CD4-positive, alpha-beta T cell treated with Interleukin-15 for 4 hours (primary cell): ENCODE measurements at places on chromosomes 11 and 22.

DNA sequence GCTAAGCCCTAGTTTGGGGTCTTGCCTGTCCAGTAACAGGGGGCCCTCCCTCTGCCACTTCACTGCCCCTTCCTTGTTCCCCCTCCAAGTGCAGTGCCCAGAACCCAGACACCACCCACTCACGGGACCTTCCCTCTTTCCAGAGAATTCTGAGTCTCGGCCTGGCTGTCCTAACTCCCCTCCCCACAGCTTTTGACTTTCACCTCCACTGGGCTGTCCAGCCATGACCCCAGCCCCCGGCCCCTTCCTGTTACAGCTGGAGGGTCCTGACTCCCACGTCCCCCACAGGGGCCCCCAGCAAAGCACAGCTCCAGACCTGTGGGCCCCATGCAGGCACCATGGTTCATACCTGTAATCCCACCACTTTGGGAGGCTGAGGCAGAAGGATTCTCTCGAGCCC, 71.5 kb downstream of the BRD1 start:
- no peak for DNase-seq

- no peak for DNase-seq
Measured at GRCh38 chr11:104836691-104837090, 61.6 kb downstream of the CASP12 start.

- no peak for DNase-seq
Measured at GRCh38 chr11:79925570-79925969, 484.7 kb upstream of the TENM4 start.

DNA sequence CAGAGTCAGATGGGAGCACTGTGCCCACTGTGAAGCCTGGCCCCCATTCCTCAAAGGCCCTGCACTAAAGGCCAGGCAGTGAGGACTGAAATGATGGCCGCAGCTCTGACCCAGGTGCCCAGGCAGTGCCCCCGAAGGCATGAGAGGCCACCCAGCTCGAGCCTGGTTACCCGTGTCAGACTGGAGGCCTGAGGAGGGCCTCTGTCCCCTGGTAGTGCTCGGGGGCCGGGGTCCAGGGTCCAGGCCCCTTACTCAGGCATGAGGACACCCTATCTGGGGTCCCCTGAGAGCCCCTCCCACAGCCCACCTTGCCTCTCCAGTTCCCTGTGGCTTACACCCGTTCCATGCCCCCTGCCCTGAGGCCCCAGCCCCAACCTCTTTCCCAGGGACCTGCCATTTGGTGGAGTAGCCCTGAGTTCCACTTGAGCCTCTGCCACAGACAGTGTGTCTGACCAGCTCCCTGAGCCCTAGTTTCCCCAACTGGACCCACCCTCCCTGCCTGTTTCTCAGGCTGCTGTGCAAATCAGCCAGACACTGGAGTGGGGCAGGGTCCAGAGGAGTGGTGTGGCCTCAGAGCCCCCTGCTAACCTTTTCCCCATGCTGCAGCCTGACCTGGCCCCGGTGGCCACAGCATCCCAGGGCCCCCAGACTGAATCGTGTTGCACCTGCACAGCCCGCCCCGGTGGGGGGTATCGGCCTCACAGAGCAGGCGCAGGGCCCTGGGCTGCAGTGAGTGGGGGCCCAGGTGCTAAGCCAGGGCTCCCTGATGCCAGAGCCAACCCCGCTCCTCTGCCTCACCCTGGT, 10.8 kb upstream of the ANKRD13D start:
- DNase-seq, result no peak

- no peak for DNase-seq
Measured at GRCh38 chr22:19434401-19434800, 2.1 kb downstream of the MRPL40 start.

DNA sequence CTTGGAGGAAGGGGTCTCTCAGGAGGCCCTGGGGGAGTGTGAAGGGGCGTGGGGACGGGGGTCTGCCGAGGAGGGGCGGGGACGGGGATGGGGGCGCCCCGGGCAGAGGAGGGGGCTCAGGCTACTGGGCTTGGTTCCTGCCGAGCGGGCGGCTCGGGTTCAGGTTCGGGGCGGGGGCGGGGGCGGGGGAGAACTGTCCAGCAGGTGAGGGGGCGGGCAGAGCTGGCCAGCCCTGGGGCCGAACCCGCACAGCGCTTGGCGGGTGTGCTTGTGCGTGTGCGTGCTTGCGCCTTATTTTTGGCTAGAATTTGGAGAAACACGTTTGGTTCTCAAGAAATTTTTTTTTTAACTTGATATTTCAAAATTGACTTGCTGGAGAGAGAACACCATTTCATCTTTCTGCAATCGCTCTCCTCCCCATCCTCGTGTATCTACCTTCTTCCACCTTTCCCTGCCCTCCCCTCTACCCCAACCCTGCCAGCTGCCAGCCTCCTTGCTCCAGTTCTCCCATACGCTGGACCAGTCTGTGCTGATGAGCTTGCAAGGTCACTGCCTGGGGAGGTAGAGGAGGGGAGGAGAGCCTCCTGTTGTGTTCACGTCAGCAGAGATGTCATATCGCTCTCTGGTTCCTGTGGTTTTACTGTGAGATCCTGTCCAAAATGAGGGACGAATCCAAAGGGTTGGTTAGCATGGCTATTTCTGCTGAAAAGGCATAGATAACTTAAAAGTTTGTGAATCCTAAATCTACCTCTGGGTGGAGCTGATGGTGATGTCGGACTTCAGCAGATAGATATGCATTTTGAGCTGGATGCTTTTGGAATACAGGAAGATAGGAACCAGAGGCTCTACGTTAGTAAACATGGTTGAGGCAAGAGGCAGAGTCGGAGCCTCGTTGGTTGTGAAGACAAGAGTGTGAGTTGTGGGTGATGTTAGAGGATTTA, 668 bp downstream of the MADD start:
- DNase-seq, result peak; percentile 17

- DNase-seq, result no peak
Measured at GRCh38 chr11:2533587-2534133, 88.9 kb downstream of the KCNQ1 start.

GRCh38 chr11:97738751-97739150, 1282.0 kb upstream of the CNTN5 start:
- no peak for DNase-seq

GRCh38 chr11:19342036-19342435, 101.3 kb upstream of the E2F8 start:
- DNase-seq, result no peak

DNA sequence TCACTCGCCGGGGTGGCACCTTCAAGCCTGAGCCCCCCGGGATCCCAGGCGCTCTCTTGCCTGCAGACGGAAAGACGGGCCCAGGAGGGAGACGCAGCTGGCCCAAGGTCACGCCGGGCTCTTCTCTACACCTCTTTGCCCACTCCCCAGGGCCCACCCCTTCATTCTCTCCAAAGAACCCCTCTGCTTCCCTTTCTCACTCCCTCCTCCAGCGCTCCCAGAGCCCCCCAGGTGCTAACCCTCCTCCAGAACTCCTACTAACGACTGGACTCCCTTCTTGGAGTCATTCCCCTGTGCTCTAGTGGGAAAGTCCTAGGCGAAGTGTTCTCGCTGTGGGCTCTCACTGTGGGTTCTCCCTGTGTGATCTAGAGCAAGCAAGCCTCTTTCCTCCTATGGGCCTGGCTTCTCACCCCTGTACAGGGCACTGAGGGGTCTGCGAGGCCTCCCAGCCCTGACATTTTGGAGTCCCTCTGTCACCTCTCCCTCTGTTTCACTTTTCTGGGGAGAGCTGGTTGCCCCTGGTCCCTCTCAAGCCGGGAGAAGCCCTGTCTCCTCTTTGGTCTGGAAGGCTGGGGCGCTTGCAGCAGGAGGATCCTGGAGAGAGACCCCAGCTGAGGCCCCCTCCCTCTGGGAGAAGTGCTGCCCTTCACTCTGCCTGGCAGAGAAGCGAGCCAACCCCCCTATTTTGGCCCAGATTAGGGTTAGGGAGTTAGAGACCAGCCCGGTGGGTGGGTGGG, 858 bp downstream of the OAF start:
- DNase-seq, result no peak

DNA sequence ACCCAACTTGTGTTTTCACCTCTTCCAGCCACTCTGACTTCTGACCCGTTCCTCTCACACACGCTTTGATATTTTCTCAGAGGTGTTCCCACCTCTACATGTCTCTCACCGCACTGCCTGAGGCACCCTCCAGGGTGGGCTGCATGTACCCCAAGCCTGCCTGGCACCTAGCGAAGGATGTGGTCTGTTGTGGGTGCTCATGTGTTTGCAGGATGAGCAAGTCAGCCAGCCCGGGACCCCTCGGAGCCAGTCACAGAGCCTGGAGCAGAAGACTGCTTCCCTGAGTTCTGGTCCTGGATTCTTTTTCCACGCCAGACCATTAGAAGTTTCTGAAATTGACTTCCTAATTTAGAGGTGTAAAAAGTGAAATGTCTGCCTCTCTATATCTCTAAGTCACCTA, 3.8 kb downstream of the GTSE1 start:
- DNase-seq, result no peak

DNA sequence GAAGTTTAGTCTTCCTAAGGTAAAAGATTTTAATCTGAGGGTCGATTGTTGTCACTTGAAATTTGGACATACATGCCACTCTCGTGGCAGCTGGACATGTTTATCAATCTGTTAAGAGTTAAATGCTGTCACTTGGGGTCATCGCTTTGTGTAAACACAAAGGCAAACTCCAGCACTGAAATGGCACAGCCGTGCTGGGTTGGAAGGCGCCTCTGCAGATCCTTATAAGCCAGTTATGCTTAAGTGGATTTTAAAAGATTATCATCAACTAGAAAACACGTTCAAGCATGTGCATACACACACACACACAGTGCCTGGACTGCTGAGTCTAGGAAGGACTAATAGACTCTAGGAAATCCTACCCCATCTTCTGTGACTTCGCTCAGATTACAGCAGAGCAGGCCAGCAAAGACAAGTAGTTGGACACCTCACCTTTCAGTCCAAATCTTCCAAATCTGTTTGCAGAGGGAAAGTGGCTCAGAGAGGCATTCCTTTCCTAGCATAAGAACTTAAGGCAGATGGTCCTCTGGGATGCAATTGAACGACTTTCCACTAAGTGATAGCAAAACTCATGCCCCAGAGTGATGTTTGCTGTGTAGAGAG, 83.7 kb downstream of the CACNG2 start:
- DNase-seq, result no peak
